COR-L47 (cell line): ENCODE measurements at places on chromosomes 5 and 9.

DNA sequence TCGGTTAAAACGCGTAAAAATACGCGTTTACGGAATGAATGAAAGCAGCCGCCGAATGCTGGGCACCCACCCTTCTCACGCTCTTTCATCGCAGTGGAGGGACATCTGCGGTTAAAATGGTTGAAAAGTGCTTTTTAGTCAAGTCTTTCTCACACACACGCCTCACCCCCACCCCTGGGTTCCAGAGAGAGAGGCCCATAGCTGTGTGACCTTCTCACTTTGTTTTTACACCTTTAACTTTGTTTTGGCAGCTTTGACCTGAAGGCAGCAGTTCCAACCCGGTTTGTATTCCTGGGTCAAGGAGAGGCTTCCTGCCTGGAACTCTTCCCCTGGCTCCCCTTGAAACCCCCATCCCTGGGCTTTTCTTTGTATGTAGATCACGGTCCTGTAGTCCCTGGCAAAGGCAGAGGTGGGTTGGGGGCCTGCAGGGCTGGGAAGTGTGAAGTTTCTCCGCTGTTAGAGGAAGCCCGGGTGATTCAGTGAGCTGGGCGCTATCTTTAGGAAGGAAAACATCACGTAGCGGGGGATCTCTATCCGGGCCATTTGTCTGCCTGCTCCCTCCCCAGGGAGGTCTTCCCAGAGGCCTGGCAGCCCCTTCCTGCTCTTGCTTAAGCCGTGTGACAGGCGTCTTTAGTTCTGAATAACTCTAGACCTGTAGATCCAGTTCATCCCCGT lies 29.6 kb downstream of the SPRY4 start:
- DNase-seq = no peak

- DNase-seq = no peak
Measured at GRCh38 chr9:21985964-21986667, 8.1 kb downstream of the CDKN2A start.

GRCh38 chr5:78576376-78576775 lies 72.2 kb downstream of the LHFPL2 start:
- no peak for DNase-seq

- no peak for DNase-seq
Measured at GRCh38 chr5:51389288-51389576, 6.0 kb downstream of the ISL1 start.

DNA sequence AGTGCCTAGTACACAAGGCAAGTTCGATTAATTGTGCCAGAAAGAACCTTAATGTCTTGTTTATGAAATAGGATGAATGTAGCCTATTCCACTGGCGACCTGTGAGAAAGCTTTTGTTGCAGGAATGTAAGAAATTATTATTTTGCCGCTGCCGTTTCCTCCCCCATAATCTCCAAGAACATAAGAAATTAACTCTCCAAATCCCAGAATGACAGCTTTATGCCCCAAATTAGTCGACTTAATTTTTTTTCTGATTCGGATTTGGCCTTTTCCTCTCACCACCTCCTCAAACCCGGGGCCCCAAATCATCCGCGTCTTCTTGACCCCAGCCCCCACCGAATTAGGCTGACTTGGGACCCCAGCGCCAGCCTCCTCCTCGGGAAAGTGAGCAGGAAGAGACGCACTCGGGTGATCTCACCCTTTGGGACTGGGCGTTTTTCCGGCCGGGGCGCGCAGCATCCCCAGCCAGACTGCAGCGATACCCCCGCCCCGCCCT lies 682 bp upstream of the SPTAN1 start:
- no peak for DNase-seq

- DNase-seq = no peak
Measured at GRCh38 chr5:128121651-128122050, 38.1 kb downstream of the SLC12A2 start.

- DNase-seq = no peak
Measured at GRCh38 chr5:14218897-14219573, 75.9 kb downstream of the TRIO start.

GRCh38 chr9:35688558-35689541 lies 875 bp downstream of the TPM2 start:
- no peak for DNase-seq

- DNase-seq = no peak
Measured at GRCh38 chr5:142360051-142360498, 35.3 kb upstream of the SPRY4 start.

GRCh38 chr5:94422812-94423211 lies 195.6 kb downstream of the KIAA0825 start:
- no peak for DNase-seq

- no peak for DNase-seq
Measured at GRCh38 chr5:120473332-120473731, 9.2 kb downstream of the PRR16 start.

DNA sequence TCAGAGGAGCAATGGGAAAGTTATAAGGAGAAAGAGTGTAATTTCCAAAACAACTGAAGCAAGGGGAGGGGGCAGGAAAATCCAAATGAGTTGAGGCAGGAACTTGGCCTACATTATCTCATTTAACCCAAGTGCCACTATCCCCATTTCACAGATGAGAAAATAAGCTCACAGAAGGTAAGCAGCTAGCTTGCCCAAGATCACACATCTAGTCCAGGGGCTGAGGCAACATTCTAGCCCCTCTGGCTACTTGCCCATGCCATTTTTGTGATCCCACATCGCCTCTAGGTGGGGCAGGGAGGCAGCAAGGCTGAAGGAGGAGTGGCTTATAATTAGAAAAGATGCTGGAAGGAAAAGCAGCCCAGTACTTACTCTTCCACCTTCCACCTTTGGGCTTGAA lies 2.6 kb upstream of the PSIP1 start:
- peak; percentile 21 for DNase-seq

DNA sequence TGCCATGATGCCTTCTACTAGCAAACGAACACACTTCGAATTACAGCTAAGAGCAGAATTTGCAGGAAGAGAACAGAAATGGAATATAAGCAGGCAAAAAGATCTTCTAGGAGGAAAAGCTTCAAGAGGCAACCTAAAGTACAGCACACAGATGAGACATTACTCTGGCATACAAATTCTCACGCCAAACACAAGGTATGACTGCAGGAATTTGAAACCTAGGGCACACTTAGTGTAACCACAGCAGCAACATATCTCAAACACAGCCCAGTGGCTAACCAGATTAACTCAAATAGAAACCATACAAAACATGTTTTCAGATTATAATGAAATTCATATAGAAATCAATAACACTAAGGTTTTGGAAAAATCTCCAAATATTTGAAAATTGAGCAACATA lies 481.0 kb upstream of the RGMB start:
- no peak for DNase-seq

DNA sequence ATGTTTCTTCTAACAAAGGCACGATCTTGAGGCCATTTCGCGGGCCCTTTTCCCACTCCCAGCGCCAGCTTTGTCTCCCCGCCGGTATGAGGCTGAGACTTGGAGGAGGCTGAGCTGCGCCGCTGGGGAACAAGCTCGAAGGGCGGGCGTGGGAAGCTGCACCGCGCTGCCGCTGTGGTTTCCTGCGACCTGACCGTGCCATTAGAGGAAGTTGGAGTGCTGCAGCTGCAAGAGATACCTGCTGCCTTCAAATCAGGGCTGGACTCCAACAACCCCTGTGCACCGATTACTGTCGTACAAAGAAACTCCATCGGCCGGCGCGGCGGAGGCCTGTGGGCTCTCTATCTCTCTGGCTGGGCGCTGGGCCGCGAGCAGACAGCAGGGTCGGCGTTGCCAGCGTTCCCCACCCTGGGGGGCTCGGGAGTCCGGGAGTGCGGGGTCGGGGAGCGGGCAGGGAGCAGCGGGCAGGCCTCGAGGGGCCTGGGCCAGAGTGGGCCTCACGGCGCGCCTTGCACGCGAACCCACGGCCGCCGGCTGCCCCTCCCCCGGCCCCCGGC lies 1.3 kb upstream of the ERBIN start:
- DNase-seq = peak; percentile 68

GRCh38 chr5:134411228-134411545 lies 494 bp downstream of the CDKN2AIPNL start:
- DNase-seq = no peak

GRCh38 chr9:33287087-33287490 lies 3.2 kb upstream of the NFX1 start:
- DNase-seq = peak; percentile 48

GRCh38 chr5:181207960-181208253 lies 2.9 kb upstream of the TRIM7 start:
- no peak for DNase-seq

DNA sequence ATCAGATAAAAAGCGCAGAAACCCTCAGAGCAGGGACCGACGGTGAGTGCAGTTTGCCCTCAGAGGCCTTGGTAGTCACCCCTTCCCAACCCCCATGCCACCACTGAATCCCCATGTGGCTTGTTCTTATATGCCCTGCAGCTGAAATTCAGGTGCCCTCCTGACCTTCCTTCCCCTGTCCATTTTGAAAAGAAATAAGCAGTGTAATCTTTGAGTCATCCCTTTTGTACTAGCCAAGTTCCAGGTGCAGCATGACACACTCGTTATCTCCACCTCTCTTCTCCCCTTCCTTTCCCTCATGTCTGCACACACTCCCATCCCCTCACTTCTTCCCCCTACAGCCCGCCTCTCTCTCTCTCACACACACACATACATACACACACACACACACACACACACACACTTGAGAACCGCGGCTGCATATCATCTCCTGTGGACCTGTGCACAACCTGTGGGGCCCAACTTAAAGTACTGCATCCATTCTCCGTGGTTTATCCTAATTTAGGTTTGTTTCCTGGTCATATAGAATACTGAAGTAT lies 53.1 kb downstream of the SYK start:
- no peak for DNase-seq

- no peak for DNase-seq
Measured at GRCh38 chr5:664994-665360, 28.2 kb downstream of the TPPP start.

- DNase-seq = no peak
Measured at GRCh38 chr9:81390792-81391456, 298.4 kb downstream of the TLE1 start.

- no peak for DNase-seq
Measured at GRCh38 chr5:109099081-109099480, 310.7 kb downstream of the PJA2 start.

GRCh38 chr9:115596021-115596745 lies 478.2 kb upstream of the TNC start:
- no peak for DNase-seq

DNA sequence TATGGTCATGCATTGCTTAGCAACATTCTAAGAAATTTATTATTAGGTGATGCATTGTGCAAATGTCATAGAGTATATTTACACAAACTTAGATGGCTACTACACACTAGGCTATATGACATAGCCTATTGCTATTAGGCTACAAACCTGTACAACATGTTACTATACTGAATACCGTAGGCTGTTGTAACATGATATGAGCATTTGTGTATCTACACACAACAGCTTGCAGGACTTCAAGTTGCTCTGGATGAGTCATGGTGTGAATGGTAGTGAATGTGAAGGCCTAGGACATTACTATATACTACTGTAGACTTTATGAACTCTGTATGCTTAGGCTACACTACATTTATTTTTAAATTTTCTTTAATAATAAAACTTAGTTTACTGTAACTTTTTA lies 107.2 kb upstream of the MAMDC2 start:
- DNase-seq = no peak

DNA sequence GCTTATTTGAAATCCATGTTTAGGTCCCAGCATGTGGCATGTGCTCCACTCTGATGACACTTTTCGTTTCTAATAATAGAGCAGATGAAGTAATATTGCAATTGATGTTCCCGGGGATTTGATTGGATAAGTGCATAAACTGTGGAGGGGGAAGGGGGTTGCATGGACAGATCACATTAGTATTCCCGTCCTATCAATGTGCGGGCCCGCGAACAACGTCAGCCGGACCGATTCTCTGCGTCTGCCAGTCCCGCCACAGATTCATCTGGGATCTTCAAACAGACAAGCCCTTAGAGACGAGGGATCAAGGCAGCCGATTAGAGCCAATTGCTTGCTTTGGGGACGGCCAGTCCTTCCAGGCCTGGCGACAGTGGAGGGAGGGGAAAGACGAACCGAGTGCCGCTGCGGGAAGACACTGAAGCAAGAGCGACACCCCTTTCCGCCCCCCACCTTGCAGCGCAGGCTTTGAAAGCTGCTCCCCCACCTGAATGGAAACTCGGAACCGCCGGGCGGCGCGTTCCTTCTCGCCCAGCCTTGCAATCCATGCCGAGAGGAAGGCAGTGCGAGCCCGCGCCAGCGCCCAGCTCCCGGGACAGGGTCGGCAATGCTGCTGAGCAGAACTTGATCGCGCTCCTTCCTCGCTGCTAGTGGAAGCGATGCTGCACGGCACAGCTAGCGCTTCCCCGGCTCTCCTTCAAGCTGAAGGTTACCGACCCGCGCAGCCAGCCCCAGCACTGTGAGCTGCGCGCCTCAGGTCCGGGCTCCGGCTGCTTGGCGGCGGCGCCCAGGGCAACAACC lies at the start of gene RGS7BP:
Gene RGS7BP, plus strand, starts transcription at position 247 of the 798 bp plus-strand sequence. CDS start 610 bp downstream, outside the sequence.
- DNase-seq = peak; percentile 67

- DNase-seq = no peak
Measured at GRCh38 chr9:127767909-127768331, 10.5 kb downstream of the SH2D3C start.

DNA sequence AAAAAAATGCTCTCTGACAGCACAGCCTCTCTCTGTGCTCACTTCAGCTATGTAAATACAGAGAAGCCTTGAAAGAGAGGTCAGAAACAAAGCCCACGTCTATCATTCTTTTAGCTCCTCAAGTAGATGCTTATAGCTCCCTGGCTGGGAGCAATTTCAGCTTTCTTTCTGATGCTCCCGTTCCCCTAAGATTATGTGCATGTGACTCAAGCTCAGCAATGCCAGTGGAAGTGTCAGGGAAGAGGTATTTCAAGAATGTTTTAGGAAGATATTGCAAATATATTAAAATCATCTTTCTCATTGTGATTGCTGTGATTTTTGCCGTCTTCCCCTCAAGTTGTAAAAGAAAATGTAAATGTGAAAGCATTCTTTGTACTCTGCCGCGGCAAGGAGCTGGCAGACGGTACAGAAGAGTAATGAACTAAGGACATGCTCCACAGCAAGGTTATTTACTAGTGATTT lies 1353.7 kb upstream of the ACO1 start:
- no peak for DNase-seq

GRCh38 chr9:22514871-22515270 lies 68.2 kb downstream of the DMRTA1 start:
- DNase-seq = no peak

DNA sequence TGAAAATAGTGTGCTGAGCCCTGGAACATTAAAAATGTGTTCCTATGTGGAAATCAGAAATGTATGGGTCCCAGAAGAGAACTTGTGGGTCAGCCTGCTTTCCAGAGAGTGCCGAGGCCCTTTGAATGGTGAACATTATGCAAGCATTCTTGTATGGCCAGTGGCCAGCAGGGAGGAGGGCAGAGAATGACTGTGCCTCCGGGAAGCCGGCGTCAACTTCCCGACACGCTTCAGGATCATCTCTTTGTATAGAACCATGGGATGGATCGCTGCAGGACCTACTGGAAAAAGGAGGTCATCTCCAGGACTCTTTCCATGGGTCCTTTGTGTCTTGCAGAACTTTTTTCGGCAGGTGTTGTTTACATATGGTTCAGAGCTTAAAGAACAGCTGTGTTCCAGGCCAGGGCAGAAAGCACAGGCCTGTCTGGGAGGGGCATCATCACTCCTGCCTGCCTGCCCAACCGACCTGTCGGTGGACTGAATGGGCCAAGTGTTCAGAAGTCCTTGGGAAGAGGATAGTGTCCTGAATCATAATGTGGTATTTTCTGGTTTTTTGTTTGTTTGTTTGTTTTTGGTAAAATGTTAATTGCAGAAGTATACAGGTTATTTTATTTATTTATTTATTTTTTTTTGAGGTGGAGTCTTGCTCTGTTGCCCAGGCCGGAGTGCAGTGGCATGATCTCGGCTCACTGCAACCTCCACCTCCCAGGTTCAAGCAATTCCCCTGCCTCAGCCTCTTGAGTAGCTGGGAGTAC lies 9.0 kb downstream of the PRRC2B start:
- DNase-seq = peak; percentile 28
